Activated CD8-positive, alpha-beta memory T cell treated with anti-CD3 and anti-CD28 coated beads for 4 hours (primary cell): ENCODE measurements at places on chromosomes 5 and 9.

- DNase-seq, result peak; percentile 69
These were observed 79.9 kb downstream of the FNBP1 start for GRCh38 chr9:129962889-129963703.

DNA sequence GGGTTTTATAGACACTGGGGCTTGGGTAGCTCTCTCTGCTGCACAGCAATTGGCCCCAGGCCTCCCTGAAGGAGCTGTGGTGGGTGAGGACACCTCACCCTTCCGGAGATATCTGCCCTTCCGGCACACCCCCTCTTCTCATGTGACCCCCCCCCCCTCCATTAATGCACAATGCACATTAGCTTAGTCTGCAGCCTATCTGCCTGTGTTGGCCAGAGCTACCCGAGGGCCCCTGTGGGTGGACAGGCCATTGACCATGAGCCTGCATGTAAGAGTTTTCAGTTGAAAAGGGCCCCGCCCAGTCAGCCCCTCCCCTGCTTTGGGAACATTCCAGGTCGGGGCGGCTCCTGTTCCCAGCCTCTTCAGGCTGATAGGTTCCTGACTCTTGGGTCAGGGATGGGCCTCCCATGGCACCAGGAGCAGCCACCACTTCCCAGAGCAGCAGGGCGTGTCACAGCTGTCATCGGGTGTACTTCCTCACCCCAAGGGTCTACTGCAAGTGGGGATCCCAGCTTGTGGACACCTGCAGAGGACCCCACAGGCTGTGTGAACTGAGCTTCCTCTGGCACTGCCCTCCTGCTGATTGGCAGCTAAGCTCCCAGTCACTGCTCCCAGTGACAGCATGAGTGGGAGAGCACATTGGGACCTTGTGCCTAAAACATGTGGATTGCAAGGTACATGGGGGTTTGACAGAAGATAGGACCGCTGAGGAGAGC is 17.8 kb downstream of the PHF2 start:
- no peak for DNase-seq

GRCh38 chr9:123957168-123957721 is 27.3 kb upstream of the DENND1A start:
- DNase-seq, result no peak

- DNase-seq, result no peak
These were observed 16.4 kb downstream of the RETREG1 start for GRCh38 chr5:16600397-16600796.

- no peak for DNase-seq
These were observed 1.0 kb downstream of the NUDCD2 start for GRCh38 chr5:163458778-163459385.

DNA sequence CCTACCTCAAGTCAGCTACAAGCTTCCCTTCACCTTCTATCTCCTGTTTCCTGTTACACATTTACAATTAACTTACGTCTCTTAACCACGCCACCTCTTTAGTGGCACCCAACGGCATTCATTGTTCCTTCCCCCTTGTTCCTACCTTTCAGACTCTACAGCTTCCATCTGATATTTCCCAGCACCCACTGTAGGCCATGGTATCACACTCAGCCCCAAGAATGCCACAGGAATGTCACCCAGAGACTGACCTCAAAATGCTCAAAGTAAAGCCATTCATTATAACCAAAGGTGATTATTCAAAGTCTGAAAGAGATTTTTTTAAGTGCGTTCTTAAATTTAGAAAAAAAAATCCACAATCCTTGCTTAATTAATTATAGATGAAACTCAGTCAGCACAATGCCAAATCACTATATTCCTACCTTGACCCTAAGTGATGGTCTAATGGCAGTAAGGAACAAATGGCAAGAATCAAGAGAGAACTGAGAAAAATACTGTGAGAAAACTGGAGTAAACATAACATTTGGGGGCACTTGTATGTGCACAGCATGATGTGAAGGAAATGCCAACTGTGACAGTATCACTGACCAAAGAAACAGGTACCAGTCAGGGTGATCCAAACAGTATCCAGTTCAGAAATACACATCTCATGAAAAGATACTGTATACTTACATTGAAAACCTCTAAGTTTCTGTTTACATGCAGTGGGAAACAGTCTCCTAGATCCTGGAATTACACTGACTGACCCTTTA is 52.1 kb downstream of the CTNND2 start:
- DNase-seq, result no peak

- DNase-seq, result no peak
These were observed 16.1 kb upstream of the FRMD3 start for GRCh38 chr9:83554278-83554677.

GRCh38 chr5:148805326-148806290 is 20.8 kb upstream of the ADRB2 start:
- DNase-seq, result no peak

DNA sequence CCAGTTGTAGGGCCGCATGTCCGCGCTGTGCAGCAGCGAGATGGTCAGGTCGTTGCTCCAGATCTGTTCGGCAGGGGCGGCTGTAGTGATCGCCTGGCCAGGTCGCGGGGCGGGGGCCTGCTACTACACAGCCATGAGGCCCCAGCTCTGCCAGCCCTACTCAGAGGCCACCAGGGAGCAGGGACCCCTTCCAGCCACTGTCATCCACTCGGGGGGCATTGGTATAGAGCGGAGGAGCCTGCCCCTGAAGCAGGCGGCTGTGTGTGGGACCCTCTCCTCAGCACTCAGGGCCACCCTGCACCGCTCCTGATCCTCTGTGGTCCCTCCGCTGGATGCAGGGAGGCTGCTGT is 1.7 kb downstream of the FBXW5 start:
- DNase-seq, result no peak

- no peak for DNase-seq
These were observed 246.6 kb downstream of the DEPDC1B start for GRCh38 chr5:60453186-60453976.
